Astrocyte of the hippocampus (primary cell): ENCODE measurements at places on chromosomes 3 and 15.

GRCh38 chr3:38311476-38311875, 29.4 kb downstream of the SLC22A14 start:
- no peak for DNase-seq

GRCh38 chr15:88834211-88834812, 31.1 kb downstream of the ACAN start:
- DNase-seq: peak; percentile 51

DNA sequence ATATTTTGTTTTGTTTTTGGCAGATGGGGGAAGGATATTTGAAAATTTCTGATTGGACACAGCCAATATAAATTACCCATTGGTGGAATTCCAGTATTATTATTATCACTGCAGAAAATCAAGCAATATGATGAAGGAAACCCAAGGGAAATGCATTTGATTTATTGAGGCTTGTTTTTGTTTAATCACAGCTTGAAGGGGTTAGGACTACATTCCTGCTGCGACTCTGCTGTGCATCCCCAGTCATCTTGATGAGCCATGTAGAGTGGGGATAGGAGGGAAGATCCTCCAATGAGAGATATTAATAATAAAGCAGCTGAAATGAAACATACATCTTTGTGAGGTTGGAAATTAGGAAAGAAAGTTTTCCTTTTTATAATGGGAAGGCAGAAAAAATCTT, 208.6 kb downstream of the GAP43 start:
- DNase-seq: no peak

GRCh38 chr15:41553731-41554130, 5.3 kb upstream of the TYRO3 start:
- DNase-seq: no peak

GRCh38 chr15:75639191-75639708, 774 bp downstream of the IMP3 start:
- DNase-seq: peak; percentile 55

- peak; percentile 51 for DNase-seq
Observed at GRCh38 chr3:99767291-99767690, 50.4 kb upstream of the CMSS1 start.

- DNase-seq: peak; percentile 76
Observed at GRCh38 chr3:52317208-52318000, 1.3 kb downstream of the DNAH1 start.

DNA sequence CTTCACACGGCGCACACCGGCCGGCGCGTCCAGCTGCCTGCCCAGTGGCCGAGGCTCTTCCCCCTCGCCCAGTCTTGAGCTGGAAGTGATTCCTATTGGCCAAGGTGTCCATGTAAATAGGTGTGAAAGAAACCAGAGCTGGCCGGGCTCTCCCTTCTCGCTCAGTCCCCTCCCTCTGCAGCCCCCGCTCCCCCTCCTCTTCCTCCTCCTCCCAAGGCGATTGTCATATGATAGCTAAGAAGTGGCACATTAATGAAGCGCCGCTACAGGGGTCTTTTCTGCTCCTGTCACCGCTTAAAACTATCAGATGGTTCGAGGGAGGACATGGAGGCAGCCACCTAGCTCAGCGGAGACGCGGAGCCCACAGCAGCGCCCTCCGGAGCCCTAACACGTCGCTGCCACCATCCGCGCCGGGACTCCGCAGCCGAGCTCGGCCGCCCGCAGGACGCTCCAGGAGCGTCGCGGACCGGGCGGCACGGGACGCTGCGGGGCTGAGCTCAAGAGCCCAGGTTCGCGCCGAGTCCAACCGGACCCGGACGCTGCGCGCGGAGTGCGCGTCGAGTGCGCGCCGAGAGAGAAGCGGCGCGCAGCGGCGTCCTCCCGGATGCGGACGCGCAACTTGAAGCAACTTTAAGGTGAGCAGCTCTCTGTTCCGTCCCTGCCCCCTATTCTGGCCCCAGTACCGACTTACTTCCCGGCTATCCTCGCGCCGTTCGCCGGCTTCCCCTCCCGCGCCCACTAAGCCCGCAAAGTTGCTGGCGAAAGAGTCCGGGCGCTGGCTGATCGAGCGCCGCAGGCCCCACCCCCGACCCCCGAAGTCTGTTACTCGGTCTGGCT, at the start of gene FOXB1:
TSS of gene FOXB1 (plus strand) at position 303 of the 837 bp plus-strand sequence. CDS start 653 bp downstream, outside the sequence.
- no peak for DNase-seq

DNA sequence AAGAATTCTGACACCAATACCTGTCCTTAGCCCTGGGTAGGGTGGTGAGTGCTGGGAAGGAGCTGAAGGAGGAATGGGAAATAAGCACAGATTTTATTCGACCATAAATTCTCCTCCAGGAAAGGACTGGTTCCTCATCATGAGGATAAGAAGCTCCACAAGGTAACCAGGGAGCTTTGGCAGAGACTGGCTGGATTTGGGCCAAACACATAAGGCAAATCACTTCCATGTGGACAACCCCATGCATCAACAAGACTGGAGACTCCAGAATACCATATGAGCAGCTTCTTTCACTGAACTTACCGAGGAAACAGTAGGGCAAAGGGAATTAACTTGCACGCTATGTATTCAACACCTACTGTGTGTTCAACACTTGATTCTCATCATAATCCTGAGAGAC, 312.5 kb downstream of the NTRK3 start:
- peak; percentile 22 for DNase-seq

DNA sequence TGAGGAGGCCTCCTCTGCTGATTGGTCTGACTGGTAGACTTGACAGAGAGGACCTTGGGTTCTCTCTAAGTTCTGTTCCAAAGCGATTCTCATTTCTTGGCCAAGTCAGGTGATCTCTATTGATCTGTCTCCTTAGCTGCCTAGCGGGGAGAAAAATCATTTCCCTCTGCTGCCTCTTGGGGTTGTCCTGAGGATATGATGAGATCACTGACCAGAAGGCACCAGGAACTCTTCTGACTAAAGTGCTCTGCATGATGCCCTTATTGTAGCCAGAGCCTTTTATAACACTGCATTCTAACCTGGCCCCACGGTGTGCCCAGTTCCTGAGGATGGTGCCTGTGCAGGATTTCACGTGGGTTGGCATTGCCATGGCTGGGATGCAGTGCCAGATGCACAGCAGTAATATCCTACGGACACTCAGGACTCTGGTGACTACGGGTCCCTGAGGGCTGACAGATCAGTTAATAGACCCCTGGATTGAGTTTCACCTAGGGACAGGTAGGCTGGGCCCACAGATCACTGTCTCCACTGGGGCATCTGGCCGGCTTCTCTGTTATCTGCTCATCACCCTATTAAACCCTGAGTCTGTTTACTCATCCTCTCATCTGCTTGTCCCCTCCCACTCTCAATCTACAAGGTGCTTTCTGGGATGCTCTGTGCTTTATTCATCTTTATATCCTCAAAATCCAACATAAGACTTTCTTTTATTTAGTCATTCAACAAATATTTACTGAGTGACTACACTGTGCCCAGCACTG, 3.9 kb upstream of the HEG1 start:
- no peak for DNase-seq

DNA sequence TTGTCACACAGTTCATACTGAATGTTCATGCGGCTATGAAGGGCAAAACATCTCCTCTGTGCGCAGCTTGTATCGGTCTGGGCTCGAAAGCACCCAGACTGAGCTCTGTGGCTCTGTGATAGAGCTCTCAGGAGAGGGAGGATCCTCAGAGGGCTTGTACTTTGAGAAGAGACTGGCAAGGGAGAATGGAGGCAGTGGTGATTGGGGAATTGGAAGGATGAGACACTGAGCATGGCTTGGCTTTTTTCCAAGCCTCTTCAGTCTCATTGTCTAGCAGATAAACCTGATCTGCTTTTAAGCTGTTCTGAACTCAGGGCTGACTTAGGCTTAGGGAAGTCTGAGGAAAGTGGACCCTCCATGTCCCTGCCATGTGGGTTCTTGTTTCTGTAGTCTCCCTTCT, 43.0 kb downstream of the RAD54L2 start:
- DNase-seq: no peak

GRCh38 chr3:22118542-22118941, 367.5 kb upstream of the ZNF385D start:
- DNase-seq: no peak

DNA sequence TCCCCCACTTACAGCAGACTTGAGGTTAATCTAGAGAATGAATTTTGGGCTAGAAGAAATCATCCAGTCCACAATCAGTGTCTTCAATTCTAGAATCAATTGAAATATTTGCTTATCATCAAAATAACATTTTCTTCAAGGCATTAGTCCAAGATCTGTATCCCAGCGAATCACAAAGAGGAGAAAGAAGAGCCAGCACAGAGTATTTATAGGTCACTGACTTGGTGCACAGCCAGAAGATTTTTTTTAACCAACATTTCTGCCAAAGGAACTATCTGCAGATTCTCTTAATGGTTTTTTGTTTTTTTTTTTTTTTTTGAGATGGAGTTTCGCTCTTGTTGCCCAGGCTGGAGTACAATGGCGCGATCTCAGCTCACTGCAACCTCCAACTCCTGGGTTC, 178.2 kb downstream of the TNIK start:
- peak; percentile 61 for DNase-seq

DNA sequence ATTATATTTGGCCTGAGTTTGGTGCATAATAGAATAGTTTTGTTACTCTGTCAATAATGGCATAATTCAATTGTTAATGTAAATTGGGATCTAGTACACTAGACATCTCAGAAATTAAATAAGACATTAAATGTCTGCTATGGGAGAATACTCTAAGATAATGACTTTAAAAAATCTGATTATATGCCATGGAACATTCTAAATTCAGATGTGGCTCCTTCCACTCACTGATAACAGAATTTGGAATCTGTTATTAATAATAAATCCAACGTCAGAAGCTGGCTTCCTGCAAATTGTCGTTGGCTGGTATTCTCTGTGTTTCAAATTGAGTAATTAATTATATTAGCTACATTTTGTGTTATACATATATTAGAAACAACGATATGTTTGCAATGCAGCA, 258.1 kb downstream of the CNTN6 start:
- no peak for DNase-seq

- DNase-seq: no peak
Observed at GRCh38 chr3:195818301-195818700, 6.6 kb upstream of the MUC4 start.

- no peak for DNase-seq
Observed at GRCh38 chr3:176920766-176921160, 276.5 kb downstream of the TBL1XR1 start.

DNA sequence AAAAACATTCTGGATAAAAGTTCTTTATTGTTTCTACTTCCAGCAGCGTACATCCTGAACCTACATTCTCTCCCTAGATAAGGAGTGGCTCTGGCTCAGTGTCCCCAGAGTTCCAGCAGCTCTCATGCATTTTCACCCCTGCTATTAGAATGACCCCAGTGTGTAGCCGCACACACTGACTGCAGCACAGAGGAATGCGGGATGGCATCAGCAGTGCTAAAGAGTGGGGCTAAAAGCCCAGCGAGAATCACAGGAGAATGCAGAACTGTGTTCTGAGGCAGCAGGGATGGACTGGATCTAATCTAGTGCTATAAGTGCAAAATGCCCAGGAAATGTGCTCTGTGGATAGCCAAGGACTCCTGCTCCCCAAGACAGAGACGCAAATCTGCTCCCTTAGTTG, 66.4 kb upstream of the TJP1 start:
- peak; percentile 80 for DNase-seq

DNA sequence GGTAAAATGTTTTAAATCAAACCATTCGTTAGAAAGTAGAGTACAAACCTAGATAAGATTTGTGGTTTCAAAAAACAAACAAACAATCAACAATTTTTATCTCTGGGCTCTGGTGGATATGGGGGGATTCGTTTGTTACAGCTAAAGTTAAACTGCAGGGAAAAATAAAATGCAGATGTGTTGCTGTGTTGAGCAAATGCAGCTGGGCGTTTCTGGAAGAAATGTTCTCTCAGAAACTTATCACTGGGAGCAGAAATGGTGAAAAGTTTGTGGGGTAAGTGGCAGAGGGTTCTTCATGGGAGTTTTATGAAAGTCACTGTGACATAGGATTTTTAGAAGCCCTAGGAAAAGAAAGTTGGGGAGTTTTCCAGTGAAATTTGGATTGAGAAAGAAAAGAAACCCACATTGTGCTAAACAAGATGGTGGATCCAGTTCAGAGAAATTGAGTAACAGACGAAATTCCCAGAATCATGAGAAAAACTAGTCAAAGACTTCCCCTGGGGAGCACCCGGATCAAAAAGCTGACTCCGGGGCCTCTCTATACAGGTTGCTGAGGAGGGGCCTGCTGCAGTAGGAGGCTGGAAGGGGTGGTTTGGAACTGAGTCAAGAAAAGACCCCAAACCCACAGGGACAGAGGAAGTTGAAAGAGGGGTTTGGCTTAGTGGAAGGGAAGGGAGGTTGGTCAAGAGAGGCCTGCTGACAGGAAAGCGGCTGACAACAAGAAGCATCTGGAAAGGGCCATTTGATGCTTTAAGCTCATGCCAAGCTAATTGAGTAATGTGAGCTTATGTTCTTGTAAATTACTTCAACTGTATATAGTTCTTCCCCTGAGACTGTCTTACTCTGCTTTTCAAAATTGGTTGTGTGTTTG, 108.7 kb downstream of the RARB start:
- DNase-seq: no peak

- DNase-seq: no peak
Observed at GRCh38 chr3:167469381-167469780, 4.5 kb downstream of the SERPINI2 start.

DNA sequence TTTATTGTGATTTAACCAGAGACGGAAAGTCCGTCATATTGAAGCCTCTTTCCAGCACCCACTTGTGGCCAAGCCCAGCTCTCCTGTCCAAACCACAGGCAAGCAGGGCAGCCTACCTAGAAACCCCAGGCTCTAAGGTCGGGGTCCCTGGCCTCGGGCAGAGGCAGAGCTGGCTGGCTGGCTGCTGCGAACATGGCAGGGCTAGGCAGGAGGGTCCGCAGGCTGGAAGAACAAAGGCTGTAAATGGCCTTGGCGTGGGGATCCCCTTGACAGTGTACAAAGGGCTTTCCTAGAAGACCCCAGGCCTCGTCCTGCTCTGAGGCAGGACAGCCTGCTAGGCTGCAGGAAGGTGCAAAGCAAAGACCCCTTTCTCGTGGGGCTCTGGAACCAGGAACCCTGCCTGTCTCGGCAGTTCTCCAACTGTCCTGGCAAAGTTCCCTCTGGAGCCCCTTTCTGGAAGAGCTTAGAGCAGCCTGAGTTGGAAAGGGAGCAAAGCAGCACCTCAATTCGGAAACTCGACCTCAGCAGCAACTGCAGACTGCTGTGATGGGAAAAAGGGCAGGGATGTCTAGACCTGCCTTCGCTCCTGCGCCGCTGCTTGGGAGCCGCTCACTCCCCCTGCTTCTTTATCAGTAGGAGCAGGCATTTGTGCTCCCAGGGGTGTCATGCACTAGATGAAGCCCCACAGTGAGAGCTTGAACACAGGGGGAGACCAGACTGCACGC, 8.5 kb downstream of the CALML4 start:
- DNase-seq: no peak

GRCh38 chr3:55177749-55178148, 249.9 kb upstream of the LRTM1 start:
- DNase-seq: peak; percentile 45

DNA sequence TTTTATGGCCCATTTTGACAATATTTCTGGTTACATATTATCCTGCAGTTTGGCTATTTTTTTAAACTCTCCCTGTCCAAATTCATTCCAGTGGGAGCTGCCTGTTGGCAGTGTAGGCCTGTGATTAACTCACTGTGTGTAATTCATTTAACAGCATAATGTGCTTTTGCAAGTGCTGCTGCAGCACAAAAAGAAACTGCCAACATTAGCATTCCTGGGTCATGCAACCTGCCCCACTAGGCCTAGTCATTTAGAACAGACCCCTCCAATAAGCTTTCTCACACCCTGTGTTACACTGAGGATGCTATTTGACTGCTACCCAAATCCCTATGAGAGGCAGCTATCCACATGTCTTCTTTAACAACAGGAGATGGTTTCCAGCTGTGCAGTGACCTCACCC, 251.2 kb upstream of the UBE2E2 start:
- no peak for DNase-seq

GRCh38 chr3:125582707-125583106, 12.6 kb downstream of the OSBPL11 start:
- peak; percentile 16 for DNase-seq

- no peak for DNase-seq
Observed at GRCh38 chr3:139646512-139646911, 31.3 kb downstream of the NMNAT3 start.
